OCI-M1 (cell line): ENCODE measurements at places on chromosomes 5 and 9.
A peak's percentile ranks its signal among the peaks of the same experiment; 100 is the strongest.

DNA sequence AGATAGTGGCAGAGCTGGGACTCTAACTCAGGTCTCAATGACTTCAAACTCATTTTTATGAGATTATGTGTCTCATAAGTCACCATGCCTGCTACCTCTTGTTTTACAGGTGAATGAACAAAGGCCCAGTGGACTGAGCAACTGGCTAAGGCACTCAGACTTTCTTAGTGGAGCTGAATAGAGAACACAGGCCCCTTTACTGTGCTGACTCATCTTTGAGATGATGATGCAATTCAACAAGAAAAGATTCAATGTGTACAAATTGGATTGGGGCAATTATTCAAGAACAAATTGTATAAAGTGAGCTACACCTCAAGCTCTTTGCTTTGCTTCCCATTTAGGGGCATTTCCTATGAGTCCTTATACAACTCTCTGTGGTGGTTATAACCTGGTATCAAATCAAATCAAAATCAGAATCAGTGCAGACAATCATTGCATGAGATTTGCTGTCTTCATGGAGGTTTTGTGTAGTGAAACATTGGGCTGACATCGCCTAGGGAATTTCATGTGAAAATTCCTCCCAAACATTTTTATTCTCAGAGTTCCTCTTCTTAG is 84.3 kb upstream of the PPP2R2B start:
- DNase-seq, result peak; percentile 57

DNA sequence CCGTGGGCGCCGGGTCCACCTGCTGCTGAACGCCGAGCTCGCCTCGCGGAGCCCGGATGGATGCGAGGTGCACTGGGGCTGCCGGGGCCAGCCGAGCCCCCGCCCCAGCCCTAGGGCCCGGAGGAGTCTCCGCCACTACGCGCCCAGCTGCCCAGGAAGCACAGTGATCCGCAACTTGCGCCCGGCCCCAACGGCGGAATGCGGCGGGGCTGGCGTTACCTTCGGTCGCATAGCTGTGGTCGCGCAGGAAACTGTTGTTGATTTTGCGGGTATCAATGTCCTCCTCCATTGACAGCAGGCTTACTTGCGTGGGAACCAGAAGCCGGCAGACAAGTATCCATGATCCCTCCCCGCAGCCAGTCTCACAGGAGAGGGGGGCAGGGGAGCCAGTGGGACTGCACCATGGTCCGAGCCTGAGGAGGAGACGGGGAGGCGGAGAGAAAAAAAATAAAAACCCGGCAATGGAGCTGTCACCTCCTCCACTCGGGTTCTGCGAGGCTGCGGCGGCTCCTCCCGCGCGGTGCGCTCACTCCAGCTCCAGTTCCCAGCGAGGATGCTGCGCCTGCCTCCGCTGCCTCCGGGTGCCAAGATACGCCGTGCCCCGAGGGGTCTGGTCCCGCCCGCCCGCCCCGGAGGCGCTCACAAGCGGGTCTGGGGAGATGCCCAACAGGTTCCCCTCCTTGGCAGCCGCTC is 628 bp downstream of the PPP2R2B start:
- no peak for DNase-seq

DNA sequence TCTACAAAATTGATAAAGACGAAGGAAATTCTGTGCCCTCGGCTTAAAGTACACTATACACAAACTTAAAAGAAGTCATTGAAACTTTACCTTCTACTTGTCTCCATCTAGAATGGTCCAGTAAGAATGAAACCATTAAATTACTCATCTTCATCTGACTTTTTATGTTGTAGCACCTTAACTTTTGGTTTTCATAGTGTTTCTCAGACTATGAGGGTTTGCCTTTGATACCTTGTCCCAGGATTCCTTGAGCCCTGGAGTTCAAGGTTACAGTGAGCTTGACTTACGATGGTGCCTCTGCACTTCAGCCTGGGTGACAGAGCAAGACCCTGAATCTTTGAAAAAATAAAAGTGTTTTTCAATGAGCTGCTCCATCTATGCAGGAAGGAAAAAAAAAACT is 132.2 kb downstream of the CDC42SE2 start:
- no peak for DNase-seq

- peak; percentile 0 for DNase-seq
Measured at GRCh38 chr5:148910686-148911361, 84.4 kb downstream of the ADRB2 start.

DNA sequence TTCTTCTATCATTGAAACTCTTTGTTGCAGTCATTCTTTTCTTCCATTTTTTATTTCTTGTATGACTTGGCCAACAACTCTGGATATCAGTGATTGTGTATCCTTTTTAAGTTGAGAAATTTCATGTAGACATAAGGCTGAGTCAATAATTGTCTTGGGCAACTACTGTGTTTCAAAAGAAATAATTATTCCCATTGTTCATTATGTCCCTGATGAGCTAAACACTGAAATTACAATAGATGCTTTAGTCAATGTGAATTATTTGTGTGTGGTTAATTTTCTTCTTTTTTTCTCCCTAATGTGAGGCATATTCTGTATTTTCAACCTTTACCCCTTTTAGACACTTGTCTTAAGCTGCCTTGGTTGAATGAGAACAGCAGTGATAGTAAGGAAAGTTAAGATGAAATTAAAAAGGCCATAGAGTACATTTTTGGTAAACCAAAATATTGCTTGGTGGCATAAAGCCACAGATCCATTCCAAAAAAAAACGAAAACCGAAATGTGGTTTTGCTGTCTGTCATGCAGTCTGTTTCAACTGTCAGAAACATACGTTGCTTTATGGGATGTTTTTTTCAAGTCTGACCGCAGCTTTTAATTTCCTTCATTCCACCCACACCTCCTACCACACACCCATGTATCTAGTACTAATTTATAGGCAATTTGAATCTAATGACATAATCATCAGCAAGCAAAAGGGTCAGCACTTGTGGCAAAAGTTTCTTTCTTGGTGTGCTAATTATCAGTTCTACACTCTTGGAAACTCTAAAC is 21.1 kb downstream of the TLE4 start:
- DNase-seq, result peak; percentile 81

GRCh38 chr5:88698290-88698689 is 184.7 kb downstream of the MEF2C start:
- DNase-seq, result no peak

DNA sequence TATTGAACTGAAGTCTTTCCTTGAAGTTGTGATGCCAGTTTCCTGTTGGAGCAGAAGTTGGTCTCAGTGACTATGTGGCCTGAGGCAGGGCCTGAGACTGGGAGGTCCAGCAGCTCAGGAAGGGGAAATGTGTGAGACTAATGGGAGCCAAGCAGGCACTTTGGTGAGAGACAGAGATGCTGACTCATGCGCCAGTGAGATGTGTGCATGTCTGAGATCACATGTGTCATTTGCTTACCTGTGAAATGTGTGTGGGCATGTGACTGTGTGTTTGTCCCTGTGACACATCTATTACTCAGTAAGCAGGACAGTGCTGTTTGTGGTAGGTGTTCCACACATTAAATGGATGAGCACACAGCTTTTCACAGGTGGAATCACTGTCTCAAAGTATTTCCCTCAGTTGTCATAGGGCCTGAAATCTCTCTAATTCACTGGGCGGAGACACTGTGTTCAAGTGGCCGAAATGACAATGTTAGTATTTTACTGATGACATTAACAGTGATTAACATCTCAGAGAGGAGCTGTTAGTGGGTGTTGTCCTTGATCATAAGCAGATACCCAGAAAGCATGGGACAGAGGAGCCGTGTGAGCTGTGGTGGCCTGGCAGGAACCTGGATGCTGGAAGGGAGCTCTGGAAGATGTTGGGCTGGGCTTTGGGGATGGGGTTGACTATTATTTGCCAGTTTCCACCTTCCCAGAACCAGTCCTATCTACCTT is 7.4 kb downstream of the NPR2 start:
- peak; percentile 25 for DNase-seq

- peak; percentile 99 for DNase-seq
Measured at GRCh38 chr9:5446451-5447236, 3.7 kb upstream of the CD274 start.

DNA sequence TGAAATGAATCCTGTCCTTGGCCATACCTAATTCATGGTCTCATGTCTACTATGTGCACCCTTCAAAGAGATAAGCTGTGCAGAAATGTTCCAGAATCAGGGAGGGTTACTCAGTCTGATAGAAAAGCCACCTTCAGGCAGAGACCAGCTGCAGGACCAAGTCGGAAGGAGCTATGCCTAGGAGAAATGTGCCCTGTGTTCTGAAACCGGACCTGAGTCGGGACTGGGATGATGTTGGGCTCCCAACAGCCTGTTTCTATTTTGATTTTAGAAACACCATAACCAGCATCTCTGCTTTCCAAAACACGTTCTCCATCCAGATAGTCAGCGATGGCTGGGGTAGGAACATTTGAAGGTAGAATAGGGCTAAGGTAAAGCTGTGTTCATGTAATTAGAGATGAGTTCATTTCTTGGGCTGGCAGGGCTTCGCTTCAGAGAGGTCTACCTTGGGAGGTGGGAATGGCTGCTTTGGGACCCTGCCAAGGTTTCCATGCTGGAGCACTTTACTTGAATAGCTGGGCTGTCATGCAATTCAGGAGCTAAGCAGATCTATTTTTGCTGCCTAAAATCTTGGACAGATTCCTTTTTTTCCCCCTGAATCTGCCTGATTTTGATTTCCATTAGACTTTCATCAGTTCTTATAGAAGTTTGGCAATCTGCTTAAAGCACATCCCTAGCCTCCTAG is 2.8 kb downstream of the ADCY2 start:
- no peak for DNase-seq

- DNase-seq, result no peak
Measured at GRCh38 chr5:176521699-176522263, 15.4 kb downstream of the RNF44 start.

DNA sequence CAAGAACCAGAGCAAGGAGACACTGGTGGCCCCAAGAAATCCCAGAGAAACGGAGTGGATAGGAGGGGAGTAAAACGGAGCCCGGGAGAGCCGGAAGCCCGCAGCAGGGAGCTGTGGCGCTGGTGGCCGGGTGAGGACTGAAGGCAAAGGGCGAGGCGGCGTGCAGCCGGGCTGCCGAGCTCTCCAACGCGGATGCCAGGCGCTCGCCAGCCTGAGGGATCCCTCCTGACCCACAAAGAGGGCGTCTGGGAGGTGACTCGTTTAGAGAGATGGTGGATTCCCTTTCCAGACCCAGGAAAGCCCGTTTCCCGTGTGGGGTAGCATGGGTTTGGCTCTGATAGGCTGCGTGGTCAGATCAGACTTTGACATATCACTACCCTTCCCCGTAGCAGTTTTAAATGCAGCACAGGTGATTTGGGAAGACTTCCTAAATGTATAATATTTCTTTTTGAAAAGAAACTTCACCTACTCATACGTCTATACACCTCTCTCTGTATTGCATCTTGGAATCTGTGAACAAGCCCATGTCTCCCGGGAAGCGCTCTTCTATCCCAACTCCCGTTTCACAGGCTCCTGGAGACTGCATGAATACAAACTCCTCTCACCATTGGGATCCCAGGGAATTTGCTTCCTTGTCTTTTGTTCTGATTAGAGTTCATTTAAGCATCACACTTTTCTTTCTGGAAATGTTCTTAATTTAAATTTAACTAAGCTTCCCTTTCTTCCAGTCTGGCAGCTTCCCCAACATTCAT is 158.1 kb downstream of the C9orf152 start:
- DNase-seq, result peak; percentile 60

GRCh38 chr9:134165357-134166315 is 1.3 kb upstream of the RNU6ATAC start:
- no peak for DNase-seq

GRCh38 chr5:80215523-80215922 is 40.3 kb downstream of the SERINC5 start:
- DNase-seq, result no peak

GRCh38 chr9:98911042-98911441 is 32.7 kb upstream of the COL15A1 start:
- DNase-seq, result no peak

DNA sequence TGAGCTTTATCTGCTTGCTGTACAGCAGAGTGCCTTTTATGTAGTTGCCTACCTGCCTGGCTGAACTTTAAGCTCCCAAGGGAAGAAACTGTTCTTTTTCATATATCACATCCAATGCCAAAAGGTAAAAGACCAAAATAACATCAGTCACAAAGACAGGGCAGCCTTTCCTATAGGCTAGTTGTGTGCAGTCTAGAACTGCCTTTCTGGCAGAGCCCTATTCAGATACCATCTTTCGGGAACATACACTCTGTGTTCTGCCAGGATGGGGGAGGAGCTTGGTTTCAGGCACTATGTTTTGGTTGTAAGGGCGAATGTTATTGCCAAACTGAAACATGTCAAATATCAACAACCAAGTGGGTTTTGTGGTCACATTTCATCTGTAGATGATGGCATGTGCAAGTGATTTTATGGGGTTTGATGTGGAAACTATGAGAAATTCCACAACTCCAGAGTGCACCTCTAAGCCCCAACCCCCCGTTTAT is 314.5 kb downstream of the ADGRV1 start:
- peak; percentile 11 for DNase-seq
